ENCODE measurements at places on chromosomes 3 and 15.

DNA sequence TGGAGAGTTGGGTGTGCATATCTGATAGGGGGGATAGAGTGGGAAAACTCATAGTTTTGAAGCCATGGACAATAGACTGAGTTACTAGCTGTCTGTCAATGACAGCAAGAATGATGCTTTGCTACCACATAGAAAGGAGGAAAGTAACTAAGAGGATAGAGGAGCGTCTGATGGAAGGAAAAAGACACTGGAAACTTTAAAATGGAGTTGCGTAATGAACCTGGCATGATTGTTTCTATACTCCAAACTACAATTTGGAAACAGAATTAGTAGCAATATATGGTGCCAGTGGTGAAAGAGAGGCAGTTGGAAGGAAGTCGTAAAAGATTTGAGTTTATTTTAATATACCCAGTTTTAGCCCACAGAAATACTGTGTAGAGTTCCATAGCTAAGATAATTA lies 163.6 kb downstream of the TUSC7 start:
- H3K27ac ChIP-seq, result no peak overlapping the region
- H3K27me3 ChIP-seq, result no peaks in the 10 kb centered on the region
- no peak overlapping the region for H3K4me3 ChIP-seq
- H3K36me3 ChIP-seq, result no peaks in the 10 kb centered on the region
- no peaks in the 10 kb centered on the region for H3K4me1 ChIP-seq
- no peak for DNase-seq

- no peaks in the 10 kb centered on the region for H3K4me1 ChIP-seq
- H3K27me3 ChIP-seq, result no peaks in the 10 kb centered on the region
- H3K36me3 ChIP-seq, result no peaks in the 10 kb centered on the region
- H3K27ac ChIP-seq, result no peak overlapping the region
- H3K4me3 ChIP-seq, result no peak overlapping the region
- DNase-seq, result no peak
Observed at GRCh38 chr3:195129644-195130492, 141.1 kb downstream of the XXYLT1 start.

DNA sequence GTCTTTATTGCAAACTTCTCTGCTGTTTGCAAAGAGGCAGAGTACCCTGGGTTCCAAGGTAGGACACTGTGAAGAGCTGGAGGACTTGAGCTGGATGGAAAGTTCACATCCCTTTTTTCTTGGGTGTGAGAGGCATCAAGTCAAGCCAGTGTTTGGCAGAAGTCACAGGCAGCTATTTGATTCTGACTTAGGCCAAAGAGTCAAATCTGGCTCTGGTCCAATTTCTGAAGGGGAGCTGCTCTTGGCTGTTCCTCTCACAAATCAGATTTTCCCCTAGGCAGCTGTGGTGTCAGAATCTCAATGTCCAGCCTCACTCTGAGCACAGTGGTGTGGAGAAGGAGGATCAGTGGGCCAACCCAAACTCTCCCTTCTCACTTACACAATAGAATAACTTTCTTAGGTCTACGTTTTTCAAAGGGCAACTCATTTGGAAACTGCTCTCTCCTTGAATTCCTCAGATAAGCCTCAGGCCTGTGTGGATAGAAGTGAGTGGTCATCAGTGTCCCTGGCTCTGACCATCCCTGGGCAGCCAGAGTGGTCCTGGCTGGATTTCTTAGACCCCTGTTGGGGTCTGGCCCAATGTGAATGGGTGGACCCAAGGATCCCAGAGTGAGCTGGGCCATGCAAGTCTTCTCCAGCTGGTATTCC lies 18.2 kb upstream of the AMOTL2 start:
- H3K27ac ChIP-seq, result no peak overlapping the region
- no peak overlapping the region for H3K4me3 ChIP-seq
- DNase-seq, result no peak
- H3K4me1 ChIP-seq, result no peaks in the 10 kb centered on the region
- no peaks in the 10 kb centered on the region for H3K36me3 ChIP-seq

GRCh38 chr15:59644756-59645155 lies 12.6 kb downstream of the GTF2A2 start:
- no peak overlapping the region for H3K27ac ChIP-seq
- no peak overlapping the region for H3K4me3 ChIP-seq
- H3K27me3 ChIP-seq, result no peaks in the 10 kb centered on the region
- no peaks in the 10 kb centered on the region for H3K36me3 ChIP-seq

- no peaks in the 10 kb centered on the region for H3K27me3 ChIP-seq
- no peak overlapping the region for H3K27ac ChIP-seq
- H3K4me1 ChIP-seq, result no peaks in the 10 kb centered on the region
- no peak overlapping the region for H3K4me3 ChIP-seq
Observed at GRCh38 chr15:62250978-62251377, 85.9 kb upstream of the C2CD4B start.

All from ovary (tissue), 10 donors.